Mesenteric fat pad (tissue), 1 donor: ENCODE measurements at places on chromosomes 3 and 15.

- no peak for DNase-seq
These were observed 707.9 kb upstream of the UBE2E2 start for GRCh38 chr3:22495241-22495640.

DNA sequence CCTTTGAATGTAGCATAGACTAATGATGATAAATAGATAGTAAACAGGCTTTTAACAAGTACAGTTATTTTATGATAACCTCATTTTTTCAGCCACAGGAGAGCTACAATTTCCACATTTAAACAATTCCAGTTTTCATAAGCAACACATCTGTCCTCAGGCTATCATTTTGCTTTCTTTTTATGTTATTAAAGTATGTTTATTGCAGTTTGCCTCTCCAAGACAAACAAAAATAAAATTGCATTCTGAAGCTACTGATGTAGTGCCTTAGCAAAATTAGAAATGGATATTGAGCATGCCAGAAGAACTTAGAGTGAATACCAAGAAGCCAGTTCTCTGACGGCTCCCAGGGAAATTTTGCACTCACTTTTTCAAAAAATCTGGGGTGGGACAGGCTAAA is 140.6 kb upstream of the ABHD17C start:
- no peak for DNase-seq

DNA sequence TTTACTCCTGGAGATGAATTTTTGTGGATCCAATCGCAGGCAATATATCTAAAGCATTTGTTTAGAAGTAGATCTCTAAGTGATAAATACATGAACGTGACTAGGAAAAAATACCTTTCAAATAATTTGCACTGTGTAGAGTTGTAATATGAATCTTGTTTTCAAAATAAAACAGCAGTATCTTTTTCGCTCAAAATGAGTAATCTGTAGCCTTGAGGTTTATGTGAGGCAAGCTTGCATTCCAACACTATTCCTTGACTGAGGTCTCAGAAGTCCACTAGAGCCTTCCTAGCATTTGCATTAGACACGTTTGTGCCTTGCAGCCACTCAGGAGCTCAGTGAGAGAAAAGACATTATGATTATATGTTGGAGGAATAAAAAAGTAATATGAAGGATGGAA is 138.3 kb upstream of the ROBO1 start:
- no peak for DNase-seq

DNA sequence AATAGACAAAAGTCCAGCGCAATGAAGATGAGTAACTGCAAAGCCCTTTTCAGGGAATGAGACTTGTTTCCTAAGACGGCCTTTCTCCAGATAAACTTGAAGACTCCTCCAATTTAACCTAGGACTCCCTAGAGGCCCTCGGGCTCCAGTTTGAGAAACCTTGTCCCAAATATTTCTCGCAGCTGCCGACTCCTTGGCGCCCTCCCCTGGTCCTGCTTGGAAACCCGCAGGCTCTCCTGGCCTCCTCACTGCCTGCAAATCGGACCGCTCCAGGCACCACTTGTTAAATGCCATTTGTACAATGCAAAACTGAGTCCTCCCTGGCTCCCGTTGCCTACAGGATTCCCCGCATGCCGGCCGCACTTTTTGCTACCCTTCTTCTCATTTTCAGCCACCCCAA is 36.8 kb downstream of the MUC4 start:
- peak; percentile 91 for DNase-seq

DNA sequence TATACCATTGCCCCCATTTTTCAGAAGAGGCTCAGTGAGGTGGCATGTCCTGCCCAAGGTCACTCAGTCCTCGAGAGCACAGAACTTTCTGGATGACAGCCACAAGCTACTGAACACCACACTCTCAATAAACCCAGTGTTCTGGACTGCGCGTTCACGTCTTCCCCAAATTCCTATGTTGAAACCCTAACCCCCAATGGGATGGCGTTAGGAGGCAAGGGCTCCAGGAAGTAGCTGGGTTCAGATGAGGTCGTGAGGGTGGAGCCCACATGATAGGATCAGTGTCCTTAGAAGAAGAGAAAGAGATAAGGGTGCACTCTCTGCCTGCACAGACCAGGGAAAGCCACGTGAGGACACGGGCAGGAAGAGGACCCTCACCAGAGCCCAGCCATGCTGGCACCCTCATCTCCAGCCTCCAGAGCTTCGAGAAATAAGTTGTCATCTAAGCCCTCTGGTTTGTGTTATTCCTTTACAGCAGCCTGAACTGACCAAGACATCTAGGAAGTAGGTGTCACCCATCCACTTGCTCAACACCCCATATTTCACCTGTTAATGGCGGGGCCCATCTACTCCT is 324.0 kb downstream of the UACA start:
- no peak for DNase-seq

- no peak for DNase-seq
These were observed 519.7 kb downstream of the FGF12 start for GRCh38 chr3:192207651-192208050.

GRCh38 chr3:197495059-197495455 is 60.7 kb downstream of the BDH1 start:
- DNase-seq, result no peak

GRCh38 chr3:188954590-188955208 is 217.1 kb upstream of the TPRG1 start:
- no peak for DNase-seq

- no peak for DNase-seq
These were observed 11.3 kb upstream of the KAT2B start for GRCh38 chr3:20028905-20029331.
